ENCODE measurements at places on chromosomes 13 and 19.

DNA sequence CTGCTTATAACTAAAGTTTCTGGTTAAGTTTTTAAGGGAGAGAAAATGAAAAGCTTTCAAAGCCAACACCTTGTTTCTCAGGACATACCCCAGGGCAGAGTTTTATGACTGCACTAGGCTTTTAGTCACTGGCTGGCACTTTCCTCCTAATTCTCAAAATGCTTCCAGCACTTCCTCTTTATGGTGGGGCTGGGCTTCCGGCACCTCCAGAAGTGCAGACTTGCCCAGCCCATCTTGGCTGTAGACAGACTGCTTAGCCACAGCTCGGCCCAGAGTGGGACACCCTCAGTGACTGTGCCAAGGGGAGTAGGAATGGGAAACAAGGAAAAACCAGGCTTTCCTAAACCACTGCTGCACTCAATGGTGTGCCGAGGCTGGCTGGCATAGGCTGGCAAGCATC lies 23.2 kb upstream of the GTF3A start:
- DNase-seq = no peak

GRCh38 chr19:30212574-30212973 lies 159.6 kb upstream of the ZNF536 start:
- no peak for DNase-seq

DNA sequence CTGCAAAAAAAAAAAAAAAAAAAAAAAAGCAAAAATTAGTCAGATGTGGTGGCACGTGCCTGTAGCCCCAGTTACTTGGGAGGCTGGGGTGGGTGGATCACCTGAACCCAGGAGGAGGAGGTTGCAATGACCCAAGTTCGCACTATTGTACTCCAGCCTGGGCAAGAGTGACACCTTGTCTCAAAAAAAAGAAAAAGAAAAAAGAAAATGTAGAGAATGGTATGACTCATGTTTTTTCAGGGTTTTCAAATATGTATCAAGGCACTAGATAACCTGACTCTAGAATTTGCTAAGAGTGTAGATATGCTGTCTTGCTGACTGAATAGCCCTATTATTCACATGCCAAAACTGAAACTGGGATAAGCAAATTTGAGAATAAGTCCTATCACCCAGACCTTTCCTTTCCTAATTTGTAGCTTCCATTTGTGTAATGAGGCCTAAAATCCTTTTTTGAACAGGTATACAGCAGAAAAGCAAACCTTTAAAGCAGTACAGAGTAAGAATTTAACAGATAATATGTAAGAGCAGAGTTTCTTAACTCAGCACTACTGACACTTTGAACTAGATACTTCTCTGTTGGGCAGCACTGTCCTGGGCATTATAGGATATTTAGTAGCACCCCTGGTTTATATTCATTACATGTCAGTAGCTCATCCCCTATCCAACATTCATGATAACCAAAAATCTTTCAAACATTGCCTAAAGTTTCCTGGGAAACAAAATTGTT lies 108.6 kb downstream of the ELF1 start:
- no peak for DNase-seq

DNA sequence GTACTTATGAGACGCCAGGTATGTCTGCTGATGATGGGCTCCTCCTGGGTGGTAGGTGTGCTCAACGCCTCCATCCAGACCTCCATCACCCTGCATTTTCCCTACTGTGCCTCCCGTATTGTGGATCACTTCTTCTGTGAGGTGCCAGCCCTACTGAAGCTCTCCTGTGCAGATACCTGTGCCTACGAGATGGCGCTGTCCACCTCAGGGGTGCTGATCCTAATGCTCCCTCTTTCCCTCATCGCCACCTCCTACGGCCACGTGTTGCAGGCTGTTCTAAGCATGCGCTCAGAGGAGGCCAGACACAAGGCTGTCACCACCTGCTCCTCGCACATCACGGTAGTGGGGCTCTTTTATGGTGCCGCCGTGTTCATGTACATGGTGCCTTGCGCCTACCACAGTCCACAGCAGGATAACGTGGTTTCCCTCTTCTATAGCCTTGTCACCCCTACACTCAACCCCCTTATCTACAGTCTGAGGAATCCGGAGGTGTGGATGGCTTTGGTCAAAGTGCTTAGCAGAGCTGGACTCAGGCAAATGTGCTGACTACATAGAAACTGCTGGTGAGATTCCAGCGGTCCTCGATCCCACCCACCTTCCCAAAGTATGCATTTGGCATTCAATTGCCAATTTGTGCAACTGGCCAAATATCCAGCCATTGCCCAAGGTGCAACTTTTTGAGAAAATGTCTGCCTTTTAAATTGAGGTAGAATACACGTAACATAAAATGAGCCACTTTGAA lies 10.2 kb downstream of the OR2Z1 start:
- no peak for DNase-seq

GRCh38 chr19:30303131-30303654 lies 69.0 kb upstream of the ZNF536 start:
- no peak for DNase-seq

DNA sequence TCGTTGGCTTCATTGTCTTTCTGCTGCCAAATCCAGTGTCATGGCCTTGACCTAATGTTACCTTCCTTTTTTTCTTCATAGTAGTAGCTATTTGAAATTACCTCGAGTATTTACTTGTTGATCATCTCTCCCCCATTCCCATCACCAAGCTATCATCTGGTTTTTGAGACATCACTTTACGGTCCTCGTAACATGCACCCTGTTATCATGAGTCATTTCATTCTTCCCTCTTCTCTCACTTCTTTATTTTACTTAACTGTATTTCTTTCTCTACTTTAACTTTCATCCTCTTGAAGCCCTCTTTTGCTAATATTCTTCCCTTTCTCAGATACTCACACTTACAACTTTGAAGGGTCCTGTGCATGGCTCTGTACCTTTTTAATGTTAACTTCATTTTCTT lies 31.8 kb downstream of the TPP2 start:
- DNase-seq = no peak

- no peak for DNase-seq
Observed at GRCh38 chr13:72113931-72114330, 246.9 kb upstream of the DACH1 start.

DNA sequence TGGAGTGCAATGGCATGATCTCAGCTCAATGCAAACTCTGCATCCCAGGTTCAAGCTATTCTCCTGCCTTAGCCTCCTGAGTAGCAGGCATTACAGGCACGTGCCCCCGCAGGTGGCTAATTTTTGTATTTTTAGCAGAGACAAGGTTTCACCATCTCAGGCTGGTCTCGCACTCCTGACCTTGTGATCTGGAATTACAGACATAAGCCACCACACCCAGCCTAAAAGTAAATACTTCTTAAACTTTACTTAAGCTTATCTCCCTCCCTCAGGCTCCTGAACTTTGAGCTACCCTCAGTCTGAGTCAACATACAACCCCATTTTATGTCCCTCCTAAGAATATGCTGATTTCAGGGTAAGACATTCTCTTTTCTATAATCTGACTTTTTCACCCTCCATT lies 66.1 kb downstream of the ZNF486 start:
- no peak for DNase-seq

- DNase-seq = no peak
Observed at GRCh38 chr13:112928972-112929782, 39.8 kb upstream of the MCF2L start.

Data from cortex of kidney (tissue), 1 donor.